ENCODE measurements at places on chromosomes 3 and 15.

DNA sequence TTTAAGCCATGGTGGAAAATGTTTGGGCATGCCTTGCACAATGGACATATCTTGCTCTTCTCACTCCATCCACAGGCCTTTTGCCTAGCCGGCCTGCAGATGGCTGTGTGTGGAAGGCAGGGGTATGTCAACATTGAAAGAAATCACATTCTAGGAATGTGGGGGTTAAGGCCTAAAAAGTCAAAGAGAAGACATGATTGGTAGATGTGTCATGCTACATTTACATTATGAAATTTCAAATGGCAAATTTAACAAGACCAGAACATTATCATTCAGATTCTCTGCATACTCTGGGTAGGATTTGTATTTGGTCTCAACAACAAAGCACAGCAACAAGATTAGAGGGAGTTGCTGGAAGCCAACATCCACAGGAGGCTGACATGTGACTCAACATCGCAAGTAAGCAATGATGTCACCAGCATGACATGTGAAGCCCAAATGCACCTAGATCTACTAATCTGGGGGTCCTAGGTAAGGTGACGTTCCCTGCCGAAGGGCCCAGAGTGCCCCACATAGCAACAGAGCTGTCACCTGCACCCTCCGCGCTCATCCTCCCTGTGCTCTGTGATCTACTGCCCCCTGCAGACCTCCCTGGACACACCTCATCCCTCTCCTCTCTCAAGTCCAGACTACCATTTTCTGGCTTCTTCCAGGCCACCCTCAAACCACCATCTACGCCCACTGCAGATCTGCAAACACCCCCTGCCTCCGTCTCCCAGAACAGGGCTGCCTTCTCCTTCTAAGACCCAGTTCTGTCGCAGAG is 39.4 kb downstream of the CLDN18 start:
- DNase-seq: peak; percentile 19

- DNase-seq: peak; percentile 66
These were observed 76.6 kb downstream of the NEDD4 start for GRCh38 chr15:55916666-55917409.

GRCh38 chr15:51672913-51673857 is 8.1 kb upstream of the SCG3 start:
- no peak for DNase-seq

GRCh38 chr15:49987198-49987785 is 131.7 kb downstream of the ATP8B4 start:
- no peak for DNase-seq

DNA sequence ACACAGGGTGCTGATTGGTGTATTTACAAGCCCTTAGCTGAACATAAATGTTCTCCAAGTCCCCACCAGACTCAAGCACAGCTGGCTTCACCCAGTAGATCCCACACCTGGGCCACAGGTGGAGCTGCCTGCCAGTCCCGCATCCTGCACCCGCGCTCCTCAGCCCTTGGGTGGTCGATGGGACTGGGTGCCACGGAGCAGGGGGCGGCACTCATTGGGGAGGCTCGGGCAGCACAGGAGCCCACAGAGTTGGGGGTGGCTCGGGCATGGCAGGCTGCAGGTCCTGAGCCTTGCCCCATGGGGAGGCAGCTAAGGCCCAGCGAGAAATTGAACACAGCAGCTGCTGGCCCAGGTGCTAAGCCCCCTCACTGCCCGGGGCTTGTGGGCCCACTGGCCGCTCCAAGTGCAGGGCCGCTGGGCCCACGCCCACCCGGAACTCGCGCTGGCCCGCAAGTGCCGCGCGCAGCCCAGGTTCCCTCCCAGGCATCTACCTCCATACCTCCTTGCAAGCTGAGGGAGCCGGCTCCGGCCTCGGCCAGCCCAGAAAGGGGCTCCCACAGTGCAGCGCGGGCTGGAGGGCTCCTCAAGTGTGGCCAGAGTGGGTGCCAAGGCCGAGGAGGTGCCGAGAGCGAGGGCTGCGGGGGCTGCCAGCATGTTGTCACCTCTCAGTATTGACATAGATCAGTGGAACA is 442.7 kb downstream of the OCA2 start:
- DNase-seq: no peak

DNA sequence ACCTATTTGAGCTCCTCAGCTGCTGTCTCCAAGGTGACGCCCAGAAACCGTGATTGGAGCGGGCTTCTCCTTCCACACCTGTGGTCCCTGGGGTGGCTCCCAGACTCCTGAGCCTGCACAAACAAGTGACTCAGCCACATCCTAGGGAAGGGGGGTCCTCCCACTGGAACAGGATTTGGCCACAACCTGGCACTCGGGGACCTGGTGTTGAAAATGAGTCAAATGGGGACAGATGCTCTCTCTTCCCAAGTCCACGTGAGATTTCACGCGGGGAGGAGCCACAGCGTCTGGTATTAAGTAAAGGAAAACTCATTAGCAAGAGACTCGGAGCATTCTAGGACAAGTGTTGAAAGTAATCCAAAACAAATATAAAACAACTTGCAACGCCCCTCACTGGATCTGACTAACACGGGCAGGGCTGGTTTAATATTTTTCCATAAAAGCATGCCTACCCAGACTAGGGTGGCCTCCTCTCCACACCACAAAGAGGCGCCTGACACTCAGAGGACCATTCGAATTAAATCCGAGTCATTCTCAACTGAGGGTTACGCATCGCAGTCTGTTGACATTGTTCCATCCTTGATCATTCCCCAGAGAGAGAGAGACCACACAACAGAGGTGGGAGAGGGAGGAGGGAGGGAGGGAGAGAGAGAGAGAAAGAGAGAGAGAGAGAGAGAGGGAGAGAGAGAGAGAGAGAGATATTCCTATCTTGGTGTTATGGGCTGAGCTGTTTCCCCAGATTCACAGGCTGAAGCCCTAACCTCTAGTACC is 74.4 kb downstream of the MGLL start:
- DNase-seq: no peak

- no peak for DNase-seq
These were observed 693.0 kb downstream of the NR2F2 start for GRCh38 chr15:97023488-97023844.

DNA sequence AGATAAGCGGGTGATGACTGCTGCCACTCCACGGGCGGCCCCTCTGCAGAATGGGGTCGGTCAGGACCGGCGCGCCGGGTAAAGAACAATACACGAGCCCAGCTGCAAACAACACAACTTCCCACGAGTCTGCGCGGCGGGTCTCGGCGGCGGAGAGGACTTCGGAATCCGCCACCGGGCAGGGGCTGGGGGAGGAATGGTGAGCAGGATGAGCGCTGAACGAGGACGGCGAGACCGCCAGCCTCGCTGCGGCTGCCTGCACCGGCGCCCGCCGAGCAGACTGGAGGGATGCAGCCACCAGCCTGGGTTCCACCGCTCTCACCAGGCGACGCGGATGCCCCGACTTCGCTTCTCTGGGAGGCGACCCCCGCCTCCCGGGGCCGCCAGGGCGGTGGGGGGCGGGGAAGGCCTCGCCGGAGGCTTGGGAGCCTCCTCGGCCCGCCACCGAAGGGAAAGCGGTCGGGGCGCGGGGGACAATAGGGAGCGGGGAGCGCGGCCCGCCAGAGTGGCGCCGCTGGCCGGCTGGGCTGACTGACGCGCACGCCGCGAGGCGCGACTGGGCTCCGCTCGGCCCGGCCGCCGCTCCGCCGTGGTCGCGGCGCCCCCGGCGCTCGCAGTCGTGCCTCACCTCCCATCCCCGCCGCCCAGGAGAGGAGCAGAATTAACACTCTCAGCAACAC is 515 bp downstream of the ADAM10 start:
- DNase-seq: no peak

DNA sequence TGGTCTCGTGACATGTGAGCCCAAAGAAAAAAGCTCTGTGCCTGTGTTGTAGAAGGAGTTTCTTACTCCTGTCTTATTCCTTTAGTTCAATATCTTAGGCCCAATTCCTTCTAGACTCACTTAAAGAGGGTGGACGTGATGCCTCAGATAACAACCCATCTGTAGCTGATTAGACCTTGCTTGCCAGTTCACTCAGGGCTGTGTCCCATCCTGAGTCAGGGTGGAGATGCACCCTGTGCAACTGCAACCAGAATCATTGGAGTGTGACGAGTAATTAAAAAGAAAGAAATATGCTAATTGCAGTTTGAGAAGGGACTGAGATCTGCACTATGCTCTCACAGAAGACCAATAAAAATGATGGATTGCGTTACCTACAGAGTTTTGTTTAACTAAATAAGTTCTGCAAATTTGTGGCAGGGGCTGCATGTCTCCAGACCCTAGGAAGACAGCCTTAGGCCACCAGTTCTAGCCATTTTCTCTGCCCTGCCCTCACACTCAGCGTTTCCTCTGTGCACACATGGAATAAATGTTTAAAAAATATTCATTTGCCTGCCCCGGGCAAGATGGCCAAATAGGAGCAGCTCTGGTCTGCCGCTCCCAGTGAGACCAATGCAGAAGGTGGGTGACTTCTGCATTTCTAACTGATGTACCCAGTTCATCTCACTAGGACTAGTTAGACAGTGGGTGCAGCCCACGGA is 83.0 kb downstream of the MOBP start:
- no peak for DNase-seq

- peak; percentile 88 for DNase-seq
These were observed 227.8 kb upstream of the CTNNB1 start for GRCh38 chr3:40971191-40972168.

- no peak for DNase-seq
These were observed 48.7 kb downstream of the NMNAT3 start for GRCh38 chr3:139629033-139629432.

DNA sequence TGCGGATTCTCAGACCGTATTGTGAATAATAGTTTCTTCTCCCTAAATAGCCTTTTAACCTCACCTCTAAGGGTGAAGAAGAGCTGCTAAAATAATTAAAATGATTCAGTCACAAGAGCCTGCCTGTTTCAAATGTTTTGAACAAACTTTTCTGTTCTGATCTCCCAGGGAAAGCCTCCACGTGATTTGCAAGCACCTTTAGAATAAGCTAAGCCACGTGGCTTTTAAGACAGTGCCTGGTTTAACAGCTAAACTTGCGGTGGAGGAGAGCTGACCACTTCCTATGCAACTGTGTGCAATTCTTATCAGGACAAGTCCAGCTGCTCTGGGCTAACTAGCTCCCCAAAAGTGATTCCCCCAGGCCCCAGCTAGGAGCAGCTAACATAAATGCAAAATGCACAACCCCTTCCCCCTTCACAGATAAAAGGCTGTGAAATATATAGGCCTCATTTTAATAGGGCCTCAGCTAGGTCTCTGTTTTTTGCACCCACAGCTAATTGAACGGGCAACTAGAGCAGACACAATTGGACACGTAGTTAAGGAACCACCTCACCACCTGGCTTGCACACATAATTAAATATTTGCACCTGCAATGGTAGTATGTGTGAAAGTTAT is 401.2 kb upstream of the NR2F2 start:
- no peak for DNase-seq

- no peak for DNase-seq
These were observed at the start of gene LRTM1 for GRCh38 chr3:54928046-54928770. Gene LRTM1, minus strand, starts transcription at chr3:54928059. Its CDS starts 148 bp downstream, at chr3:54927911.

GRCh38 chr3:60774617-60775016 is 476.6 kb downstream of the FHIT start:
- no peak for DNase-seq

- DNase-seq: no peak
These were observed 54.1 kb upstream of the TIPARP start for GRCh38 chr3:156620260-156620659.

DNA sequence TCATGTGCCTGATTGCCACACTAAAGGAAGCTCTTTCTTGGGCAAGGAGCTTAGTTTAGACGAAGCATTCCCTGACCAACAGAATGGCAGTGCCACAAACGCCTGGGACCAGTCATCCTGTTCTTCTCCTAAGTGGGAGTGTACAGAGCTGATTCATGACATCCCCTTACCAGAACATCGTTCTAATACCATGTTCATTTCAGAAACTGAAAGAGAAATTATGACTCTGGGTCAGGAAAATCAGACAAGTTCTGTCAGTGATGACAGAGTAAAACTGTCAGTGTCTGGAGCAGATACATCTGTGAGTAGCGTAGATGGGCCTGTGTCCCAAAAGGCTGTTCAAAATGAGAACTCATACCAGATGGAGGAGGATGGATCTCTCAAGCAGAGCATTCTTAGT is 18.4 kb downstream of the SENP5 start:
- DNase-seq: no peak

GRCh38 chr3:17481116-17481515 is 261.3 kb downstream of the TBC1D5 start:
- no peak for DNase-seq

GRCh38 chr3:134333522-134334181 is 40.6 kb downstream of the AMOTL2 start:
- no peak for DNase-seq

GRCh38 chr15:70763120-70763949 is at the start of gene UACA:
Gene UACA, minus strand, starts transcription at chr15:70763558. Its CDS starts 151 bp downstream, at chr15:70763407.
- DNase-seq: peak; percentile 91

GRCh38 chr3:171845481-171846284 is 2.5 kb downstream of the TMEM212 start:
- DNase-seq: no peak

GRCh38 chr15:77812664-77813063 is 180.0 kb upstream of the LINGO1 start:
- no peak for DNase-seq

- no peak for DNase-seq
These were observed 88.4 kb downstream of the WNT7A start for GRCh38 chr3:13791198-13792050.

DNA sequence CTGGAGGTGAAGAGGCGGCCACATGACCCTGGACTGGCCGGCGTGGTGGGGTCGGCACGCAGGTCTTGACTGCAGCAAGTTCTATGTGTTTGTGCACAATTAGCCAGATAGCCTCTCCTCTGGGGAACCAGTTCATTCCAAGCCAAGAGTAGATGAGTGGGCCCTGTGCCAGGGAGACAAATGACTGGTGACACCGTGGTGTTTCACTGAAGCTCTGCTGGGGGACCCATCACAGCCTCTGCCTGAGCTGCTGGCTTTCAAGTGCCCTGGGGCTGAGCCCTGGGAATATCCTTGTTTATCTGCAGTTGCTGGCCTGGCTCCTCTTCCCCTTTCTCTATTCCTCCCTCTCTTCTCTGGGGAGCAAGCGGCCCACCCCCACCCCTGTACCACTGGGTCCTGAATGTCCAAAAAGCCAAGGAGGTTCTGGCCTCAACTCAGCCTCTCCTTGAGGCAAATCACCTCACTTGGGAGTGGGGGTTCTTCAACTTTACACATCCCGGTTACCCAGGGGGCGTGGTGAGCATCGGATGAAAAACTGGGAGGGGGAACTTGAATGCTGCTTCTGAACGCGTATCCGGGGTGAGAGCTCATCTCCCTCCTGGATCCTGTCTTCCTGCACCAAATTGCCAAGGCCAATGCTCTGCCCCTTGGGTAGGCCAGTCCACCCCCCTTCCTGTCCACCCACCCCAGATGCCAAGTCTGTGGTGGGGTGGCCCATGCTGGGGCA is 199.6 kb upstream of the LYSMD4 start:
- DNase-seq: no peak

DNA sequence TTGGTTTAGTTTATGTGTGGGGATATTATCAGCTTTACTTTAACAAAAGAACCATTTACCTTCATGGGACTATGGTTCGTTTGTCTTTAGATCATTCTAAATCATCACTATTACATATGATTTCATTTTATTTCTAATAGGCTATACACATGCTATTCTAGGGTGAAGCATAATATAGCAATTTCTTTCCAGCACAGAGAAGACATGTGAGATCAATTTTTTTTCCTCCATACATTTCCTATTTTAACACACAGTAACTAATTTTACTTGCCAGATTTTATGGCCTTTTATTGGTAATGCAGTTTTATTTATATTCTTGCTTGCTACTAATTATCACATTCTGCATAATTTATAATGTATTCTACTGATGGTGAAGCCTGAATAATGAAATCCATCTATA is 287.1 kb downstream of the ROBO1 start:
- DNase-seq: no peak
